ENCODE measurements at places on chromosomes 5 and 9.

- no peak for DNase-seq
Measured at GRCh38 chr5:66171349-66172344, 27.5 kb downstream of the SREK1 start.

- DNase-seq = no peak
Measured at GRCh38 chr9:129810788-129811187, 7.8 kb downstream of the TOR1B start.

GRCh38 chr5:148569948-148570347, 84.4 kb downstream of the HTR4 start:
- DNase-seq = no peak

- DNase-seq = no peak
Measured at GRCh38 chr9:78765861-78766260, 468.9 kb downstream of the PSAT1 start.

GRCh38 chr9:33446240-33446945, 1.0 kb downstream of the AQP3 start:
- DNase-seq = peak; percentile 56

DNA sequence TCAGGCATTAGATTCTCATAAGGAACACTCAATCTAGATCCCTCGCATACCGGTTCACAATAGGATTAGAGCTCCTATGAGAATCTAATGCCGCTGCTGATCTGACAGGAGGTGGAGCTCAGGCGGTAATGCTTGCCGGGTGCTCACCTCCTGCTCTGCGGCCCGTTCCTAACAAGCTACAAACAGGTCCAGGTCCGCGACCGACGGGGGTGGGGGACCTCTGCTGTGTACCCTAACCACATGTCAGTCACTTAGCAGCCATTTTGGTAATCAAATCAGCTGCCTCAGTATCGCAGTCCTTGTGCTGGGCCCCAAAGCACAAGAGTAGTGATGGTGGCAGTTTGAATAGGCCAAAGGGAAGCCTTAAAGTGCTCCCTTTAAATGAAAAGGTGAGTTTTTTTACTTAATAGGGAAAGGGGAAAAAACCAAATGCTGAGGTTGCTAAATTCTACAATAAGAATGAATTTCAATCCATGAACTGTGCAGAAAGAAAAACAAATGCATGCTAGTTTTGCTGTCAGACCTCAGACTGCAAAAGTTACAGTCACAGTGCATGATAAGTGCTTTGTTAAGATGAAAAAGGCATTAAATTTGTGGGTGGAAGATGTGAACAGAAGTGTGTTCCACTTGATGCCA, 67.0 kb upstream of the TNPO1 start:
- DNase-seq = no peak

- DNase-seq = no peak
Measured at GRCh38 chr5:78576376-78576775, 72.2 kb downstream of the LHFPL2 start.

- no peak for DNase-seq
Measured at GRCh38 chr5:115815693-115816225, 700 bp downstream of the CDO1 start.

DNA sequence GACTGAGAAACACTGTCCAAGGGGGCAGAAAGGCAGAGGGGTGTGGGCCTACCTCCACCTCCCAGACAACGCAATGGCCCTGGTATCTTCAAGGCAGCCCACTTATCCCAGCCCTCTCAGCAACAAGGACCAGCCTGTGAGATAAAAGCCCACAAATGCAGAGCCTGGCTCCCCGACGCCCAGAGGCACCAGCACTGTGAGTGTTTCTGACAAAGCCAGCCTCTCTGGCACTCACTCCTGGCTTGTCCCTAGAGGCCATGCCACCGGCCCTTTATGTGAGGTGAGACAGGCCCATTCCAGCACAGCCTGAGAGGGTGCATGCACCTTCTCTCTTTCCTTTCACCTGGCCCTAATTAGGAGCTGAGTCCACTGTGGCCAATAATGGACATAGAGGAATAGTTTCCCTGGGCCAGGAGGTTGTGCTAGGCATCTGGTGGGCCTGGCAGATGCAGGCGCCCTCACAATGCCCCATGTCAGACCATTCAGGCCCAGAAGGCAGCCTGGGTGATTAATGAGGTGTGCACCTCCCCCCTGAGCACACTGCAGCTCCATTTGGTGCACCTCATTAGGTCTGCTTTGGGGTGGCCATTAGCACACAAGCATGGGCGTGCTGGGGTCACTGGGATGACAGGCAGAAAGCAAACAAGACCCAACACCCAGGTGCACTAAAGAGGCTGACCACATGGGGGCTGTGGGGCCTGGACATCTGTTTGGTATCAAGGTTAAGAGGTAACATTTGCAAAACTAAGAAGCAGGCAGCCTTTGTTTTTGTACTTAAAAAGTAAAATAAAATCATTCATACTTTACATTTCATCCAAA, 176.0 kb downstream of the MED10 start:
- no peak for DNase-seq

DNA sequence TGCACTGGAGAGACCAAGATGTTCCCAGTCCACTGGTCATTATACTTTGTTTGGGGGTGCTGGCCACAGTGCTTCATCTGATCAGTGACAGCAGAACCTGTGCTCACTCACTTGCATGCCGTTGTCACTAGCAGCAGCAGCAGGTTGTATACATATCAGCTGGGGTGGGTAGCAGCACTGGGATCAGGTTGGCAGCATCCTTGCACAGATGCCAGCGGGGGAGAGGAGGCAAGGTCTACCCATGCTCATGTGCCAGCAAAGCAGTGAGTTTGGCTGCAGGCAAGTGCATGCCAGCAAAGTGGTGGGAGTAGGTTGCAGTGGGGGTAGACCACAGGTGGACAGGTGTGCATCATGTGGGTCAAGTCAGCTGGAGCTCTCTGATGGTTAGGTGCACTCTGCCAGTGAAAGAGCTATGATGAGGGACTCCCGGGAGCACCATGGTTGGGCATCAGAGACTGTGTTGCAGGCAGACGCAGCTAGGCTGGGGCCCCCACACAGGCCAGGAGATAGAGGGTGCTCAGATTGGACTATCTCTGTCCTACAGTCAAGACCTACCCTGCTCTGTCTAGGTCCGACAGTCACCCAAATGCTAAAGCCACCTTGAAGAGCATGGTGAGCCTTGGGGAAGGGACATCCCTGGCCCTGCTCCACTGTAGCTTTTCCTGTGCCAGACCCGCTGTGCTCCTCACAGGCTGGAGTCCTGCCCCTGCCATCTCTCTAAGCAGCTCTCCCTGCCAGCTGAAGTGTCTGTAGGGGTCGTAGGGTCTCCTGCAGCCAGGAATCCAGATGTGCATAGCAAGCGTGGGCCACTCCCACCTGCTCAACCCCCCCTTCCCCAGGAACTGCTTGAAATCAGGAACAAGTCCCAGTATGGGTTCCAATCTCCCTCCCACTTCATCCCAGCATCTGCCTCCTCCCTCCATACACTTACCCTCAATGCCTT, 119.8 kb downstream of the RNF180 start:
- no peak for DNase-seq

DNA sequence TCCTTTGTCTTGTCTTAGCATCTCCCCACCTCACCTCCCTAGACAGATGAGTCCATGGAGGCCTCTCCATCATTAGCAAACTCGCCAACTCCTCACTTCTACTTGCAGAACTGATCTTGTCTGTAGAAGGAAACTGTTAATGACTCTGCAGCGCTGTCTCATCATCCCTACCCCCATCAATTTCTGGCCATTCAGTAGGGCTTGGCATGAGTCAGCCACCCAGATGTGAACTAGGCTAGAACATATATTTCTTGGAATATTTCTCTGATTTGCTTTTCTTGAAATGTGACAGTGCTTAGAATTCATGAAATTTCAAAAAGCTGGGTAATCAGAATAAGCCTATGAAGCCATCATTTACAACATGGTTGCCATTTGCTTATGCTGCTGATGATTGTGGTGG, 1125.0 kb upstream of the DMAC1 start:
- no peak for DNase-seq

DNA sequence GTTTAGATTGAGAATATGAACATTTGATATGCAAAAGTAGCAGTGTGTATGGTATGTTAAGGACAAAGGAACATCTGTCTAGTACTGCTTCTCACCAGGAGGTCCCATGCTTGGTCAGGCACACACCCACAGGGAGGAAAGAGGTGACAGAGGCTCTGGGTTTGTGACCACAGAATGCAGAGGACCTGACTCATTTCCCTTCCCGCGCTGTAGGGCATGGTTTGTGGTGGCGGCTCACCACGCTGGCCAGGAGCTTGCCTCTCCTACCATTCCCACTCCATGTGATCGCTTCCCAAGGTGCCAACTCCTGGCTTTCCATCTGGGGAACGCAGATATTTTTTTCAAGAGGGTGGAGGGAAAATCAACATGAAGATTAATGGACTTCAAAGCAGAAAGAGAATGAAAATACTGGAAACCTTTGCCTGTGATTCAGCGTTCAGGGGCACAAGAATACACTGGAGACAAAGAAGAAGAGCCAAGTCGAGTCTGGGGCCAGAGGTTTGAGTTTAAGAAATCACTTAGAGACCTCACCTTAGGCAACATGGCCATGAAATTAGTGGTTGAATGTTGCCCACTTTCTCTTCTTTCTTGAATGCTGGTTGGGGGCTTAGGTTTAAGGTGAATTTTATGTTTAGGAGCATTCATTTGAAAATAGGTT, 477.8 kb downstream of the CCDC171 start:
- no peak for DNase-seq

- no peak for DNase-seq
Measured at GRCh38 chr9:16039218-16039987, 486.6 kb downstream of the CCDC171 start.

DNA sequence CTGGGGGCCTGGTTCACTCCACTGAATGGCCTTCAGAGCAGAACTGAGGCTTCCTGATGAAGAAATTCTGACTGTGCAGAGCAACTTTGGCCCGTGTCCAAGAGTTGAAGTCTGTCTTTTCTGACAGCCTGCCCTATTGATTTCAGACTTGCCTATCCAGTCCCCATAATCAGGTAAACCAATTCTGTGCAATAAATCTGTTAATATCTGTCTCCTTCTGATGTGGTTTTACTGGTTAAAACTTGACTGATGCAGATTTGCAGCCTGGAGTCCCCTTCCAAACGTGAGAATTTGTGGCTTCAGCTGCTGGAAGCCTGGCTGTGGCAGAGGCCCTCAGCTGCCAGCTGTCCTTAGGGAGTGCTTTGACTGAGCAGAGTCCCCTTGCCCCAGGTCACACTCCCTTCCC, 283.9 kb upstream of the ANKRD55 start:
- DNase-seq = peak; percentile 22

DNA sequence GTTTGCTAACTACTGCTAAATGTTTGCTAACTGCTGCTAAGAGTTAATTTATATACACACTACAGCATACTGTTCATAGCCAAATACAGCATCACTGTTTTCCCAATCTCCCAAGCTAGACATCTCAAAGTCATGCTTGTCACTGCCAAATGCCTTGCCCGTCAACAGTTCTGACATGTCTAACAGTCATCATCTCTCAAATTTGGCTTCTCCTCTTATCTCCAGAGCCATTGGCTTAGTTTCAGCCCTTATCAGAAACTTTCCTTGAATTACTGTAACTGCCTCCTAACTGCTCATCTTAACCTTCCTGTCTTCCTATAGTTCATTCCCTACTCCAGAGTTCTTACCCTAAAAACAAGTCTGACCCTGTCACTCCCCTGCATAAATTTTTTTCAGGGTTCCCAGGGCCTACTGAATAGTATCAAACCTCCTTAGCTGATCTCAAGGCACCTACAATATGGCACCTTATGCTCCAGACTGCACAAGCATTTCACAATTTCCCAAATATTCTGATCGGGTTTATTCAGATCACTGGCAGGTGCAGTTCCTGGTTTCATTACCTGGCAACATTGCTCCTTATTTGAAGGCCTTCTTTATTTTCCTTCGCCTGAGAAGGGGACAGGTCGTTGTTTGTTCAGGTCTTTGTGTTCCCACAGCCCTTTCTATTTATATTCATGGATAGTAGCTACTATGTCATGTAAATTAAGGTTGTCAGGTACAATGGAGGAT, 55.9 kb upstream of the ANKRD55 start:
- DNase-seq = no peak

- no peak for DNase-seq
Measured at GRCh38 chr9:126491568-126491879, 122.2 kb upstream of the LMX1B start.

DNA sequence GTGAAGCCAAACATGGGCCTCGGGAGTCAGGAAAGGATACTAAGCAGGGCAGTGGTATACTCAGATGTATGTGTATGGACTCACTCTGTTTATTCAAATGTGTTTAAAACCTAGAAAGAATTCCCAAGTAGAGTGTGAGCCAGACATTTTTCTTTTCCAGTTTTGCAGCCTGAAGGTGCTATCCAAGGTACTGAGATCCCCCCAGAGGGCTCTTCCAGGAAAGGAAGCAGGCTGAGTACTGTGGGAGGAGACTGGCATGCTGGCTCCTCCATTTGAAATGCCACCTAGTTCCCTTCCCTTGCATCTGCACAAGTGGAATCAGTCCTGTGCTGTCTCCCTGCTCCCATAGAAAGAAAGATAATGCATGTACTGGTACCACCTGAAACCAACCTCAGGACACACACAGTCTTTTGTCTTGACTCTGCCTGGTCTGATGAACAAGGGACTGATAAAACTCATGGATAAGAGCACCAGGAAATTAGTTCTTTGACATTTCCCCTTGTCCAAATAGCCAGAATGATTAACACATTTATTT, 85.9 kb downstream of the HRH2 start:
- DNase-seq = no peak

GRCh38 chr9:127136880-127137639, 14.6 kb upstream of the ANGPTL2 start:
- no peak for DNase-seq

DNA sequence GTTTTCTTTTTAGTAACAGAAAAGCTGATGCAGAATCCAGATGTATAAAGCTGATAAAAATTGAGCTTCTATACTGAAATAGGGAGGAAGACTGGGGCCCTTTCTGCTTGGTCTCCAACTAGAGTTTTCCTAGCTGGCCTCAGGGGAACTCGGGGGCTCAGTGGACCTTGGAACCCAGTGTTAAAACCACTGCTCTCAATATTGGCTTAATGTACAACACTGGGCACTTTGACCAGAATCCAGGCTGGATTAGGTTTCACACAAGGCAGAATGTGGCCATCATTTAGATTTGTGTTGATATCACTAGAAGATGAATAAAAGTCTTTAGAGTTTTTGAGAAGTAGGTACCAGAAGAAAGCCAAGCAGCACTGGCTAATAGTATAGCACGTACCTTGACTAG, 114.7 kb downstream of the GDNF start:
- no peak for DNase-seq

GRCh38 chr9:4862506-4863250, 69.9 kb downstream of the RCL1 start:
- no peak for DNase-seq

- peak; percentile 93 for DNase-seq
Measured at GRCh38 chr9:114155263-114155994, at the start of gene COL27A1. TSS of gene COL27A1 (plus strand) at chr9:114155537. CDS start at chr9:114155951, 414 bp downstream.

DNA sequence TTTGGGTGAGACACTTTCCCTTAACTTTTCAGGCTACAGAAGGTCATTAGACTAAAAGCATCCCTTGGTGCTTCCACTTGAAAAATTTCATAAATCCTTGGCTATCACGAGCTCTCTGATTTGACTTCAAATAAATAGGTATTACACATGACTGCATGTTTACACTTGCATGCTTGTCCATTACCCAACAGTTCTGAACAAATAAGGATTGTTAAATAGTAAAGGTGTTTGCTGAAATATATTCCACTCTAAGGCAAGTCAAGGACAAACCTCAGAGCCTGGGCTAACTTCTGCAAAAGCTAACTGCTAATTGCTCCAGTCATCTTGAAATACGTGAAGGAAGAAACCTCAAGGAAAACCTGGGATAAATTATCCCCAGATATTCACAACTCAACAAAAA, 14.5 kb downstream of the FBXW2 start:
- peak; percentile 28 for DNase-seq

Measured in HuH-7.5 (cell line).